Activated CD4-positive, alpha-beta T cell treated with anti-CD3 and anti-CD28 coated beads, Interleukin-2, amount 50 U/mL, for 1 hour (primary cell): ENCODE measurements at places on chromosomes 4 and X.

- DNase-seq, result no peak
These were observed 92.6 kb downstream of the TSPAN5 start for GRCh38 chr4:98565681-98566301.

DNA sequence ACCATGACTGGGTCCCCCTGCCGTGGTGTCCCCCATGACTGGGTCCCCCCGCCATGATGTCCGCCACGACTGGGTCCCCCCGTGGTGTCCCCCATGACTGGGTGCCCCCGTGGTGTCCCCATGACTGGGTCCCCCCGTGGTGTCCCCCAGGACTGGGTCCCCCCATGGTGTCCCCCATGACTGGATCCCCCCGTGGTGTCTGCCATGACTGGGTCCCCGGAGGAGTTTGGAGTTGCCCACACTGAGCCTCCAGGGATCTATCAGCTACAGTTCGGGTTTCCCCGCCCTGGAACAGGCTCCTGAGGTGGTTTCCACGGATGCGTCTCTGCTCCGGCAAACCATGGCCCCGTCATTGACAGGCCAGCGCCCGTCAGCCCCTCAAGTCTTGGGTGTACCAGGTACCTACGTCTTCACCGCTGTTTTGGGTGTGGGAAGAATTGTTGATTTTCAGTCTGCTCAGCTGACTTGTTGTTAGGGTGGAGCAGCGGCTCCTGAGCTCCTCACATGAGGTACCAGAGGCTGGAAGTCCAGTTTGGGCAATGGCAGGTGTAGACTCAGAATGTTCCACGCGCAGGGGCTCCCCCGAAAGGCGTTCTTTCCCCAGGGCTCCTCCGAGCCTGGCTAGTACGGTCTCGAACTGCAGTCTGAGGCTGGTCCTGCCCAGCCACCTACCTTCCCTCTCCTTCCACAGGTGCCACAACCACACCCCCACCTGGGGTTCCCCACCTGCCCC is 8.3 kb upstream of the PDE6B start:
- no peak for DNase-seq

DNA sequence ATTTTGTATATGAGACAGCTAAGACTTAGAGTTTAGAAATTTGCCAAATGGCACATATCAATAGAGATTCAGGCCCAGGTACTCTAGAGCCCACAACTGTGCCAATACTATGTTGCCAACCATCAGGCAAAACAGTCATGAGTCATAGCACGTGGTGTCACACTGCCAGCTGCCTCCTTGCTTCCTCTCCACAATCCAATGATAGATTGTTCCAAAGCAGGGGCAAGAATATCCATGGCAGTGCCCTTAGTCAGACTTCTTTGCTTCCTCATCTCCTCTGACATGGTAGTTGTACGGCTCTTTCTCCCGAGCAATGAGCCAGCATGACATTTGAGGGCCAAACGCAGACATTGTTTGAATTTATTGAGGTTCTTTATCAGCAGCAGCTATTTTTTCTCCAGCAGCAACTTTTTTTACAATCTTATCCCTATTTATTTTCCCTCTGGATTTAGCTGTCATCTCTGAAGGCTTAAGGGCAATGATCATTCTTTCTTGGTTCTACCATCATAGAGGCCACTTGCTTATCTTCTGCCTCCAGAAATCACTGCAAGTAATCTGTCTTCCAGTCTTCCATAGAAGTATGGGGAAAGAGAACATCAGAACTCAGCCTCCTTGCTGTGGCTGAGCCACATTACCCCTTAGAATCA is 169.7 kb downstream of the COL4A6 start:
- DNase-seq, result no peak

GRCh38 chr4:169612871-169613859 is 782 bp upstream of the NEK1 start:
- DNase-seq, result peak; percentile 71

- no peak for DNase-seq
These were observed 555.4 kb downstream of the STPG2 start for GRCh38 chr4:97587912-97588311.

- no peak for DNase-seq
These were observed 8.4 kb upstream of the ELF4 start for GRCh38 chrX:130118441-130119311.

DNA sequence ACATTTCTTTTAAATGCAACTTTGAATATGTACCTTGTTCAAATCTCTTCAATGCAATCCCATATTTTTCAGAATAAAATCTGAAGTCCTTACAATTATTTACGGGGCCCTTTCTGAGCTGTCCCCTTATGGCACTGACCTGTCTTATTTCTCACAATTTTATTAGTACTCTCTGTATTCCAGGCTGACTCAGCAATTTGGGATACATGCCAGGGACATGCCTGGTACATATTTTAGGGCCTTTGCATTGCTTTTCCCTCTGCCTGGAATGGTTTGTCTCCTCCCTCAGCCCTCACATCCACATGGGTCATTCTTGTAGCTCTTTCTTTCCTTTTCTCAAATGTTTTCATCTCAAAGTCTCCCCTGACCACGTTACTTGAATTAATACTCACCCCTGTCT is 172.2 kb upstream of the TECRL start:
- DNase-seq, result no peak

DNA sequence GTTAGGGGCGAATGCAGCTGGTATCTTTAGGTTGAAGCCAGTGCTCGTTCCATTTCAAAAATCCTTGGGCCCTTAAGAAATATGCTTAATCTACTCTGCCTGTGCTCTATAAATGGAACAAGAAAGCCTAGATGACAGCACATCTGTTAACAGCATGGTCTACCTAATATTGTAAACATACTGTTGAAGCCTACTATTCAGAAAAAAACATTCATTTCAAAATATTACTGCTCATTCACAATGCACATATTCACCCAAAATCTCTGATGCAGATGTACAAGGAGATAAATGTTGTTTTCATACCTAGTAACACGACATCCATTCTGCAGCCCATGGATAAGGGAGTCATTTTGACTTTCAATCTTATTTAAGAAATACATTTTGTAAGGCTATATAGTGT is 106.6 kb downstream of the TBC1D19 start:
- no peak for DNase-seq

DNA sequence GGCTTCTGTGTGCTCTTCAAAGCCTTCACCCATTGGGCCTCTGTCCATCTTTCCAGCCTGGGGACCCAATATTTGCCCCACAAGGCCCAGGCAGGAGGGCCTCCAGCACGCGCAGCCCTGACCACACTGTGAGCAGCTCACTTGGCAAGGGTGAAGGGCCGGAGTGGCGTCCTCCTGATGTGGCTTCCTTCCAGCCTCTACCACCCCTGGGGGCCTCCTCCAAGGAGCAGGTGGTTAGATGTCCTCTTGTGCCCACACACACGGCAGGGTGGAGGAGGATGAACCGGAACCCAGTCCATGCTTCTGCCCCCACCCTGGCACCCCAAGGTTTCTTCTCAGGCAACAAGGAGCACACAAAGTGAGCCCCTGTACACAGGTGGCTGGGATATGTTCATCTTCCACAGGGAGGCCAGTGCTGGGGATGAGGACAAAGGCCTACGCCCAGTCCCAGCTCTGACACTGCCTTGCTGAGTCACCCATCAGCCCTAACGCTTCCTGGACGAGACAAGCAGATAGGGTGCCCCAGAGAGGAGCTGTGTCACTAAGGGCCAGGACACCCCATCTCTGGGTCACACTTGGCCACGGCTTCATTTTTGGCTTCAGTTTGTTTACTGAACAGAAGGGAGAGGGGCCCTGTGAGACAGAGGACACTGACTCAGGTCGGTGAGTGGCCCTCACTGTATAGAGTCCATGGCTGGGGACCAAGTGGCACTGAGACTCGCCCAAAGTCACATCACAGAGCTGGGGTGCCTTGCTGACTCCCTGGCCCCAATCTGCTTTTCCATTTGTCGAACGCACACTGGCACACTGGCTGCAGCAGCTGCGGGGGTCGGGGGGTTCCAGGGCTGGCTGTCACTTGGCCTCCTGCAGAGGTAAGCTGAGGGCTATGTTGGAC is 1.9 kb downstream of the UBL4A start:
- DNase-seq, result no peak

- DNase-seq, result no peak
These were observed 71.4 kb upstream of the GPM6B start for GRCh38 chrX:13888284-13888683.

DNA sequence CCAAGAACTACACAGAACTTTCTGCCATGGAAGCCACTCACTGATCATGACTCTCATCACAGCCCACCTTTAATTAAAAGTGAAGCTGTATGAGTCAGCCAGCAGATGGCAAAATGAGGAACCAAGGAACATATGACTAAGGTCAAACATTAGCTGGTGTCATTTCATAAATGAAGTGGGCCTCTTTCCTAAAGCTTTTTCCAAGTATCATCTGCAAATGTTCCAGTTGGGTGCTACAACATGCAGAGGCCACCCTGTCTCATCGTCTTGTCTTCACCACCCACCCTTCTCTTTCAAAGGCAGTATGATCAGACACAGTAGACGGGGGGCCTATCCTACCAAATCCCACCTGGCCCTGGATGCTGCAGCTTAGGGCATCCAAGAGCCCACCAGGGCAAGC is 9.2 kb upstream of the EOLA1 start:
- DNase-seq, result no peak

GRCh38 chrX:85561231-85561630 is 181.8 kb upstream of the POF1B start:
- no peak for DNase-seq

GRCh38 chrX:65689377-65689776 is 21.9 kb downstream of the MSN start:
- no peak for DNase-seq

DNA sequence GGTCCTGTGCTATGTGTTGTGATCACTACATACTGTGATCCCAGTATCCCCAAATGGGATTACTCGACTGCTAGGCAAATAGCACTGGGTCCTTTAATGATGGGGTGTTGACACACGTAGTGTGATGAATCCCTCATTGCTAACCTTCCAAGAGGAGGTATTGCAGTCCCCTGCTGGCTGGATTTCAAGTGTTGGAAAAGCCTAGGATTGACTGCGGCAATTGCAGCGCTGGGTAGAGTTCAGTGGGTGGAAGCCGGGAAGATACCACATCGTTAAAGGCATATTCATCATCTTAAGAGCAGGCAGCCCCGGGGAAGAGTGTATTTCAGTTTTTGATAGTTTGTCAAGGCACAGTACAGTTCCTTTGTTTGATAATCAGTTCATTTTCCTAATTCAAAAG is 159.9 kb downstream of the TRIML1 start:
- no peak for DNase-seq

GRCh38 chr4:151484396-151485102 is 75.6 kb downstream of the FHIP1A start:
- no peak for DNase-seq

DNA sequence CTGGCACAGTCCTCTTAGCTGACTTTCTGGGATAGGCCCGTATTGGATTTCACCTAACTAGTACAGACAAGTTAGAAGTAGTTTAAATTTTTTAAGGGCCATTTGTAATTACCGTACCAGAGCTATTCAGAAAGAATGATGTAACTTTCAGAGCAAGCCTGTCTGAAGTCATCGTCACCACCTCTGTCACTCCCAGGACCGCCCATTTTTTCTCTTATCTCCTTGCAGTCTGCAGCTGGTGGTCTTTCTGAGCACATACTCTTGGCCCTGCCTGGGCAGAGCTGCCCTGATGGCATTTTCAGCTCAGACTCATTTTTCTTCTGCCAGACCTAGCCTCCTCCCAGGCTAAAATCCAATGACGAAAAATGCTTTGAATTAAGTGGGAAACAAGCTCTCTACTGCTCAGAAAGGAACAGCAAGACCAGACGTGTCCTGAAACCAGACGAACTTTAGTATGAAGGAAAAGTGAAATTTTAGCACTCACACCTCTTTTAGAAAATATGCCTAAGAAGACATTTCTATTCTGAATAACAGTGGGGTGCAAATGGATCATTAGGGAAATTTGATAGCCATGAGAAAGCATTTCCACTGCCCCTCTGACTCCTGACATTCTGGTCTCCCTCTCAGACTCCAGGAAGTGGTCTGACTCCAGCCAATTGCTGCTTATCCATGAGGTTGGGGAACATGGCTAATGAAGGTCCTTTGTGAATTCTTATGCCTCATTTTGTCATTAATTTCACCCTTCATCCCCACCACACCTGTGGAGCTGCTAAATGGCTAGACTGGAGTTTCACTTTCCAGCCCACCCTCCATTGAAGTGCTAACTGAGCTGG is 162.4 kb upstream of the GYPA start:
- no peak for DNase-seq

GRCh38 chr4:120304801-120305200 is 238.2 kb upstream of the MAD2L1 start:
- DNase-seq, result no peak

- DNase-seq, result no peak
These were observed 63.2 kb downstream of the ATXN3L start for GRCh38 chrX:13256603-13257002.

DNA sequence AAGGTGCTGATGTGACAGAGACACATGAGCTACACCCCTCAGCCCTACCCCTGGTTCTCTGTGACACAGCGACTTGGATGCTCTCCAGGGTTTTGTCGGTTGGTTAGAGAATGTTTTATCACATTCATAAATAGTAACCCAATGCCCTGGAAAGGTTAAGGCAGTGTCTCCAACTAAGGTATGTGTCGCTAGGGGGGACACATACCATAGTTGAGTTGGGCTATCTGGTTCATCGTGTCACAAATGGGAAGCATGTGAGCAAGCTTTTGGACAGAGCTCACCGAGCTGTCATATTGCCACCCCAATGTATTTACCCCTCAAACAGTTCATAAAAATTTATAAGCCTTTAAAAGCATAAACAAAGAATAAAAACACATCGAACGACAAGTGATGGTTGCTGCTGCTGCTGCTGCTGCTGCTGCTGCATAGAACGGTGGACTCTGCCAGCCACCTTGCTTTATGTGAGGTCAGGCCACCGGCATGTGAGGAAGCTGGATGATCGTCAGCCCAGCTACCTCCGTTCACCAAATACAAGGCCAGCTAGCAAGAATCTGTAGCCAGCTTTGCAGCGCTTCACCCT is 55.9 kb downstream of the STOX2 start:
- DNase-seq, result no peak

GRCh38 chr4:185235843-185236503 is 26.6 kb downstream of the SNX25 start:
- no peak for DNase-seq

- DNase-seq, result no peak
These were observed 93.8 kb downstream of the TBL1X start for GRCh38 chrX:9558615-9559014.

DNA sequence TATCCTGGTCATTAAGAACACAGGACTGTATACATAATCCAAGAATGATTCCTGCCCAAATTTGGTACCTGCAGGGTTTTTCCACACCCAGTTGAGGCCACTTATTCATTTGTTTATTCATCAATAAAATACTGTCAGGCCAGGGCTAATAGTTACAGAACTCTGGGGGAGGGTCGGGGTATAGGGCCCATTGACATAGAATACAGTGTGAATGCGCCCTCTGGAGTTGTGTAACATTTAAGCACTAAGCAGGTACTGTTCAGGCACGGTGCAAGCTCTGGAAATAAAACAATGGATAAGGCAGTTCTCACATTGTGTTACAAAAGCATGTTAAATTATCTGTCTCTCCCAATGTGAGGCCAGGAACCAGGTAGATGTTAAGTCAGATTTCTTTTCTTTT is 30.8 kb upstream of the LRBA start:
- DNase-seq, result no peak
